ENCODE measurements at places on chromosomes 7 and 10.

- no peaks in the 10 kb centered on the region for H3K4me1 ChIP-seq
- no peak overlapping the region for H3K27ac ChIP-seq
Measured at GRCh38 chr7:14430926-14431325, 441.5 kb upstream of the ETV1 start.

GRCh38 chr10:101292194-101293006 lies 61.6 kb upstream of the BTRC start:
- H3K27me3 ChIP-seq, result peaks cover 96% of the 10 kb centered on the region
- H3K27ac ChIP-seq, result no peak overlapping the region
- peak overlapping the region; percentile 76 for H3K4me3 ChIP-seq
- no peaks in the 10 kb centered on the region for H3K36me3 ChIP-seq
- no peaks in the 10 kb centered on the region for H3K4me1 ChIP-seq

GRCh38 chr10:29252811-29253689 lies 35.8 kb upstream of the LYZL1 start:
- H3K27ac ChIP-seq, result no peak overlapping the region
- no peak for DNase-seq
- H3K4me3 ChIP-seq, result no peak overlapping the region
- peaks cover 2% of the 10 kb centered on the region for H3K36me3 ChIP-seq
- no peaks in the 10 kb centered on the region for H3K4me1 ChIP-seq
- peaks cover 57% of the 10 kb centered on the region for H3K27me3 ChIP-seq

DNA sequence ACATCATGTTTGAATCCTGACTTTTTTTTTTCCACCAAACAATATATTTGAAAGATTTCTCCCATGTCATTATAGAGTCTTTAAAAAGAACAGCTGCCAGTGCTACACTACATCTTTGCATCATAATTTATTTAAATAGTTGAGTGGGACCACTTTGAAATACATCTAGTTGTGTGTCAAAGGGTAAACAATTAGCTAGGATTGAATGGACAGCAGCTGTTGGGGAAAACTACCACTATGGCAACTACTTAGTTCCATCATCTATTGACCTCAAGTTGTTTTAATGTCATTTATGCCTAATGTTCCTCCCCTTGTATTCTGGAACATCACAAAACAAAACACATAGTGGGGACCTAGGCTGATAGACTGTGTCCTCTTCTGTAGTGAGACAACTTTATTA lies 985.1 kb downstream of the SORCS1 start:
- H3K4me3 ChIP-seq, result no peak overlapping the region
- no peaks in the 10 kb centered on the region for H3K4me1 ChIP-seq
- no peaks in the 10 kb centered on the region for H3K36me3 ChIP-seq

- no peak overlapping the region for H3K27ac ChIP-seq
- H3K27me3 ChIP-seq, result no peaks in the 10 kb centered on the region
- no peak overlapping the region for H3K4me3 ChIP-seq
Measured at GRCh38 chr10:115214829-115215228, 121.7 kb downstream of the ATRNL1 start.

- no peaks in the 10 kb centered on the region for H3K4me1 ChIP-seq
- peaks cover 19% of the 10 kb centered on the region for H3K27me3 ChIP-seq
- no peak overlapping the region for H3K27ac ChIP-seq
- no peak for DNase-seq
Measured at GRCh38 chr7:12771378-12771877, 84.0 kb downstream of the ARL4A start.

- no peak overlapping the region for H3K27ac ChIP-seq
- no peak overlapping the region for H3K4me3 ChIP-seq
- DNase-seq, result no peak
Measured at GRCh38 chr7:100752994-100753393, 19.6 kb downstream of the ZAN start.

DNA sequence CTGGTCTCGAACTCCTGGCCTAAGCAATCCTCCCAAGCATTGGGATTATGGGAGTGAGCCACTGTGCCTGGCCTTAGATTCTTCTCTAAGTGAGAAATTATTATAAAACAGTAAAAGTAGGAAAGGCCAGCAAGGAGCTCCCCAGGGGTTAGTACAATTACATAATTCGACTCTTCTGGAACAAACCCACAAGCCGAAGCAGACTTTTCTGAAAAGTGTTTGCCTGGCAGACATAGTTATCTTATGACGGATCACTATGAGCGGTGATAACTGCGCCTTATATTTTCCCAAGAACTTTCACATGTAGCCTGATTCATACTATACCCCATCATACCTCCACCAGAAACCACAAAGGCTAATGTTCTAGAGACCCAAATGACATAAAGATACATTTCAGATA lies 30.2 kb upstream of the SH3PXD2A start:
- DNase-seq, result no peak
- H3K27me3 ChIP-seq, result no peaks in the 10 kb centered on the region
- H3K36me3 ChIP-seq, result peaks cover 47% of the 10 kb centered on the region
- H3K4me1 ChIP-seq, result peaks cover 11% of the 10 kb centered on the region
- H3K4me3 ChIP-seq, result no peak overlapping the region

- no peaks in the 10 kb centered on the region for H3K36me3 ChIP-seq
- H3K27ac ChIP-seq, result no peak overlapping the region
- peaks cover 6% of the 10 kb centered on the region for H3K27me3 ChIP-seq
Measured at GRCh38 chr7:138355254-138355653, 104.8 kb upstream of the TRIM24 start.

DNA sequence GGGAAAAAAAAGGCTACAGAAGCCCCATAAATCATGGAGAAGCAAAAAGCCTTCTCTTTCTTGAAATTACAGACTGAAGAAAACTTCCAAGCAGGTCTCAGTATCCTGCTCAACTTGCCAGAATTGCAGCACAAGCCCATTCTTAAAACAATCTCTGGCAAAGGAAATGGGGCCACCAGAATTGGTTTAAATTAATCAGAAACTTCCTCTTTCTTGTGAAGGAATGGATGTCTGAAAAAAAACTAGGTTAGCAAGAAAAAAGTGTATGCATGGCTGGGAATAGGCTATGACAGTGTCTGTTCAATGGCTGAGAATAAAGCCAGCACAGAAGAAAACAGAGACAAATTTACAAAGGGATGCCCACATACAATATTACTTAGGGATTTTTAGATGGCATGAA lies 59.1 kb downstream of the TFEC start:
- DNase-seq, result no peak
- H3K27ac ChIP-seq, result no peak overlapping the region
- H3K36me3 ChIP-seq, result no peaks in the 10 kb centered on the region

DNA sequence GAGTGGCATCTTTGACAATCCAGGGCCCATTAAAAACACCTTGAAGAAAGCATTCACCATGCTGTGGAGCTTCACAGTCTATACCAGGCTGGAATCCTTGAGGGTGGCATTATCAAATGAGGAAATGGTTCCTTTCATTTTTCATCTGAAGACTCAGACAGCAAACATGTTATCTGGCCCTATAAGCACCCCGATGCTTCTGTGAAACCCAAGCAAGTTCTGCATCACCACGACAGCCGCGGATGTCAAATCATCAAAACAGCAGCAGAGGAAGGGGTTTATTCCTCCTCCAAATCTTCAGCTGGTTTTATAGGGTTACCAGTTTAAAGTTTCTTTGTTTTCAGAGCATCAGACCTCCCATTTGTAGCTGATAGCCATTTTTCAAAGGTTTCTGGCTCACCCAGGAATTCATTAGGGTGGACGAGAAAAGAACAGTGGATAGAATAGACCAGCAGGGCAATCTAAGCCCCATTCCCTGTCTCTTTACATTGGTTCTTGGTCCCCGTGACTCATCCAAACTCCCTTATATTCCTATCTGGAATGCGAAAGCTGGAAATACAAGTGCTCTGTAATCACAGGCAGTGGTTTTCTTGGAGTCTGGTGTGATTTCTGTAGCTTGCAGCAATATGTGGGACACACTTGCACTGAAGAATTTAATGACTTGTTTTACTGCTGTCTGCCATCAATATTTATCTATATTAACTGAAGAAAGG lies 217.9 kb downstream of the SKAP2 start:
- H3K27ac ChIP-seq, result no peak overlapping the region
- DNase-seq, result no peak
- H3K4me1 ChIP-seq, result no peaks in the 10 kb centered on the region
- H3K27me3 ChIP-seq, result no peaks in the 10 kb centered on the region
- peaks cover 5% of the 10 kb centered on the region for H3K36me3 ChIP-seq

- H3K4me3 ChIP-seq, result peak overlapping the region; percentile 67
- H3K27me3 ChIP-seq, result no peaks in the 10 kb centered on the region
- peak overlapping the region; percentile 14 for H3K27ac ChIP-seq
- peaks cover 4% of the 10 kb centered on the region for H3K36me3 ChIP-seq
- H3K4me1 ChIP-seq, result peaks cover 70% of the 10 kb centered on the region
- DNase-seq, result no peak
Measured at GRCh38 chr10:63388421-63389031, 77.3 kb downstream of the JMJD1C start.

DNA sequence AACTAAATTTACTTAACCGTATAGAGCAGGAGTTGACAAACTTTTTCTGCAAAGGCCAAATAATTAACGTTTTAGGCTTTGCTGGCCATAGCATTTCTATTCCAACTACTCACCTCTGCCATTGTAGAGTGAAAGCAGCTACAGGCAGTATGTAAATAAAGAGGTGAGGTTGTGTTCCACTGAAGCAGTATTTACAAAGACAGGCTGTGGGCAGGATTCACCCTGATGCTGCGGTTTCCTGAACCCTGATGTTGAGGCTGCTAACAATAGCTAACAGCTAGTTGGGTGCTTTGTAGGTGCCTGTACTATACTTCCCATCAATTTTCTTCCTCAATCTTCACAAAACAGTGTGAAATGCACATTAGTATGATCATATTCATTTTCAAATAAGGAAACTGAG lies 47.0 kb upstream of the LAMB1 start:
- no peak overlapping the region for H3K4me3 ChIP-seq
- H3K27me3 ChIP-seq, result peaks cover 15% of the 10 kb centered on the region
- no peaks in the 10 kb centered on the region for H3K4me1 ChIP-seq
- no peak overlapping the region for H3K27ac ChIP-seq
- DNase-seq, result no peak
- H3K36me3 ChIP-seq, result no peaks in the 10 kb centered on the region

GRCh38 chr7:151008143-151008510 lies 16.2 kb downstream of the ATG9B start:
- no peak for DNase-seq
- peak overlapping the region; percentile 72 for H3K27ac ChIP-seq
- peaks cover 9% of the 10 kb centered on the region for H3K36me3 ChIP-seq

DNA sequence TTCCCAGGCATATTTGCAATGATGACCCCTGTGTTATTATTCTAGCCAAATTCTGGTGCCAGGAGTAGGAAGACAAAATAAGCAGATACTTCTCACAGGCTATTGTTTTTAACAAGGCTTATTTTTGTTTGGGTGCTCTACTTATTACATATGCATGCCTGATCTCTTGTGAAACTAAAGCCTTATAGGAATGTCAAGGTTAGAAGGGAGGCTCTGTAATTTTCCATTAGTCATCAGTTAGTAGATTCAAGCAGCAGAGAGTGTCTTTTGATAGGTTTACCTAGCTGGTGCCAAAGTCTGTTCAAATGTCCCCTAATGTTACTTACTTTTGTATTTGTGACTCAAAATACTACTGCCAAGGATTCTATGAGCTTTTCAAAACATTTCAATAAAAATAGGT lies 11.7 kb upstream of the TMEM106B start:
- H3K4me3 ChIP-seq, result no peak overlapping the region
- no peak overlapping the region for H3K27ac ChIP-seq
- DNase-seq, result no peak

DNA sequence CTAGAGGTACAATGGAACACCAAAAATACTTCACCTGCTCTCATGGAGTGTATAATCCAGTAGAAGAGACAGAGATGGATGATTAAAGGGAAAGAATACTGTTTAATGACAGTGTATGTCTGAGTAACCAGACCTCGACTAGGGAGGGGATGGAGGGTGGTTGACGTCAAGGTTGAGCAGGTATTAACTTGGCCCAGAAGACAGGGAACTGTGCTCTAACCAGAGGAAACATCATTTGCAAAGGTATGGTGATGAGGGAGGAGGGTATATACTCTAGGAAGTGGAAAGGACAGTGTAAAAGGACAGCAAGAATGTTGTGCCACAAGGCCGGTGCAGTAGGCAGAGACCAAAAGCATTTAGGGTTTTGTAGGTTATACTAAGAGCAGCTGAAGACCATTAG lies 2.9 kb downstream of the MIOS start:
- peaks cover 35% of the 10 kb centered on the region for H3K4me1 ChIP-seq
- peak overlapping the region; percentile 72 for H3K27ac ChIP-seq
- DNase-seq, result no peak
- no peak overlapping the region for H3K4me3 ChIP-seq
- H3K27me3 ChIP-seq, result no peaks in the 10 kb centered on the region

DNA sequence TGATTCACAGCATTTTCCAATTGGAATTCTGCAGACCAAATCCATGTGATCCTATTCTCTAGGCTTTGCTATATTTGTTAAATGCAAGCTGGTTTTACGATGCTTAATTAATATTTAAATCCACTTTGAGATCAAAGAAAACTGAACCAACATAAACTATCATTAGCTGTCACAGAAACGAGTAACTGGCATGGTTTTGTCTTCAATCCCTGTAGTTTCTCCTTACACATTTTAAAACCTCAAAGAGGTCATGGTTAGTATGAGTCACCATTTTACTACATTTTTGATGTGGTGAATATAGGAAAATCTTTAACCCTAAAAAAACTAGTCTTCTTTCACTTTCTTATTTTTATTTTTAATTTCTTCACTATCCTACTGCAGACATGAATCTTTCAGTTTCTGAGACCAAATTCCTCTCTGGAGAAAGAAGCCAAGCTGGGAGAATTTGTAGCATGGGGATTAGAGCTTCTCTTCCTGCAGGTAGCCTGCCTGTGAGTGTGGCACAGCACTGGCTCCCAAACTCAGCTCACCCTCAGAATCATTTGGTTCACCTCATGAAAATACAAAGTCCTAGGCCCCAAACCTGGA lies 8.7 kb upstream of the LIPM start:
- no peaks in the 10 kb centered on the region for H3K27me3 ChIP-seq
- no peak for DNase-seq
- H3K4me1 ChIP-seq, result peaks cover 6% of the 10 kb centered on the region
- no peak overlapping the region for H3K4me3 ChIP-seq
- H3K36me3 ChIP-seq, result no peaks in the 10 kb centered on the region

- H3K4me1 ChIP-seq, result no peaks in the 10 kb centered on the region
- H3K4me3 ChIP-seq, result no peak overlapping the region
- no peak overlapping the region for H3K27ac ChIP-seq
- no peak for DNase-seq
- no peaks in the 10 kb centered on the region for H3K36me3 ChIP-seq
Measured at GRCh38 chr7:28613262-28613661, 200.9 kb downstream of the CREB5 start.

DNA sequence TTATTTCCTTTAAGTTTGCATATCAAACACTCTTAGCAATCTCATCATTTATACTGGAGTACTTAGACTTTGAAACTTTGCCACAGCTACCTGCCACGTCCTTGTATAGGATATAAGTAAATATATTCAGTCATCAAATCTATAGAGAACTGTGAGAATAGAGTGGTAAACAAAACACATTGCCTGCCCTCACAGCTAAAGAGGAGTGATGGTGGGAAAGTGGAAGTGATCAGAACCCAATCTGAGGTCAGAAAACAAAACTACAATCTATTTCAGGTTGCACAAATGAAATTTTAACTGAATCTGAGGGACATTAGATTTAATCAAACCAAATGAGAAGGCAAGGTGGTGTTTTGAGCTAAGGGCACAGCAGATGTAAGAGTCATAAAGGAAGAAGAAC lies 74.8 kb downstream of the ZEB1 start:
- H3K27me3 ChIP-seq, result no peaks in the 10 kb centered on the region
- no peak for DNase-seq
- peaks cover 1% of the 10 kb centered on the region for H3K36me3 ChIP-seq
- H3K27ac ChIP-seq, result no peak overlapping the region
- H3K4me1 ChIP-seq, result peaks cover 21% of the 10 kb centered on the region
- H3K4me3 ChIP-seq, result no peak overlapping the region

Measured in central memory CD8-positive, alpha-beta T cell (primary cell).